D721Med (cell line): ENCODE measurements at places on chromosomes 2 and 18.

DNA sequence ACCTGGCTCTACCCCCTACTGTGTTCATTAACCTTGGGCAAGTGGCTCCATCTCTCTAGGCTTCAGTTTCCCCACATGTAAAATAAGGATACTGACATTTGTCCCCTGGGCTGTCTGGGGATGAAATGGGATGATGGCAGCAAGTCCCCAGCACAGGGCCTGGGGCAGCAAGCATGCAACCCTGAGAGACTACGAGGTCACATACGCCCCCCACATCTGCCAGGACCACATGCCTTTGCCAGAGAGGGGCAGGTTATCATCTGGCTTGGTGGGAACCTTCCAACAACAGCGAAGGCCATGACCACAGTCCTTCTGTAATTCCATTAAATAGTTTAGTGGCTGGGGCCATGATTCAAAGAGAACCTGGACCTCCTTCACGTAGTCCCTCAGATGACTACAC, 145.9 kb upstream of the REV1 start:
- no peak for DNase-seq

DNA sequence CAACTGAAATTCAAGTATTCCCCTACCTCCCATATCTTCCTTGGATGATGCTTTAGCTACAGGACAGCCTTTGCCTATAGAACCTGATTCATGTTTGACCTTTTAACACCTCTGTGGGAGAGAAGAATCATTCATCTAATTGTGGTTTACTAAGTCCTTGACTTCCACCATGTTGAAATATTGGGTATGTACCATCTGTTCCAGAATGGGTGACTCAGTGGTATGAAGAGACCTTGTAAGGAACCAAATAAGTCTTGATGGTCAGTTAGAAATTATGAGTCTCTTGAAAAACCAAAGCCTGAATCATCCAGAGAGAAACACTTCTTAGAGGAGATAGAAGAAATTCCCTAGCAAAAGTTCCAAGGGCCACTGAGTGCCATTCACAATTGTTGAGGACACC, 27.5 kb downstream of the STAMBP start:
- no peak for DNase-seq

- no peak for DNase-seq
These were observed 81.4 kb downstream of the CABYR start for GRCh38 chr18:24220318-24220688.

DNA sequence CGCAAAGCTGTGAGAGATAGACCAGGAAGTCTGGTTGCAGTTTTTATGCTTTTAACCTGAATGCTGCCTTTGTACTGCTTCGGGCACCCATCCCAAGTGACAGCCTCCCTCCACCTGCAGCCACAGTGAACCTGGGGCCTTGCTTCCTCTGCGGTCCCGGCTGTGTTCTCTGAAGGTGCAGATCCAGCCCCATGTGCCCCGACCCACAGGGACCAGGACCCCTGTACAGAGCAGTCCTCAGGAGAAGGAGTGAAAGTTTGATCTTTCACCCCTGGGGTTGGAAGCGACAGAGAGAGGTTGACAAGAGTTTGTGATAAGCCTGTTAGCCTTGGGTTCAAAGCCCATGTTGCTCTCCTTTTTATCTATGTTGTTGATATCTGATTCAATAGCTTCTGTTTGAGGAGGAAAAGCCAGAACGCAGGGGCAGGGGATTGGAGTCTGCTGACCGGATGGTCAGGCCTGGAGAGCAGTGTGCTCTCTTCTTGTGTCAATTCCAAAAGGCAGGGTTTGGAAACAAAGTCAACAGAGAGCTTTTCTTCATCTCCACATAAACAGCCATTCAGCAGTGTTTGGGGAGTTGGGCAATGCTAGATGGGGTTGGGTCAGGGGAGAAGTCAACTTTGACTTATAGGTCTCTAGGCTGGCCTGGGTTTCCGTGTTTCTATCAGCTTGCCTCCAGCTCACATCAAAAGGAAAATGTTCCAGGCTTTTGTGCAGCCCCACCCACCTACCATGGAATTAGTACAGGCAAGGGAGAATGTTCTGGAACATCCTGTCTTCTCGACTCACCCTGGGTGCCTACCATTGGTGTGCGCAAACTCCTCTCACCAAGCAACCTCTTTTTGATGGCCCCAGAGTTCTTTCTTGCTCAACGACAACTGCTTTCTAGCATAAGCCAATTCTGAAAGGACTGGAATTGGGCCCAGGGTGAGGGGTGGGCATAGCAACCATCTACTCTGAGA, 214.9 kb downstream of the ALPK2 start:
- DNase-seq, result no peak

DNA sequence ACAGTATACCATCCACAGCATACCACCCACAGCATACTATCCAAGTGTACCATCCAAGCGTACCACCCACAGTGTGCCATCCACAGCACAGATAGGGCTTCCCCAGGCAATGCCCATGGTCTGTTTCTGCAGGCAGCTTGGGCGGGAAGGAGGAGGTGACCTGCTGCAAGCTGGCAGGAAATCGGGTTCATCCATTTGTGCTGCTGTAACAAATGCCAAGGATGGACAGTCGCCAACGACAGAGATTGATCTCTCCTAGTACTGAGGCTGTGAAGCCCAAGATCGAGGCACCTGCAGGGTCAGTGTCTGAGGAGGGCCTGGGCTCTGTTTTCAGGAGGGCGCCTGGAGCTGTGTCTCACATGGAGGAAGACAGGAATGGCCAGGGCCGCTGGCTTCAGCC, 93.6 kb upstream of the SNTG2 start:
- DNase-seq, result no peak

GRCh38 chr2:63814114-63814513, 27.6 kb upstream of the UGP2 start:
- no peak for DNase-seq

GRCh38 chr18:76130845-76131244, 364.2 kb downstream of the ZNF516 start:
- DNase-seq, result no peak

DNA sequence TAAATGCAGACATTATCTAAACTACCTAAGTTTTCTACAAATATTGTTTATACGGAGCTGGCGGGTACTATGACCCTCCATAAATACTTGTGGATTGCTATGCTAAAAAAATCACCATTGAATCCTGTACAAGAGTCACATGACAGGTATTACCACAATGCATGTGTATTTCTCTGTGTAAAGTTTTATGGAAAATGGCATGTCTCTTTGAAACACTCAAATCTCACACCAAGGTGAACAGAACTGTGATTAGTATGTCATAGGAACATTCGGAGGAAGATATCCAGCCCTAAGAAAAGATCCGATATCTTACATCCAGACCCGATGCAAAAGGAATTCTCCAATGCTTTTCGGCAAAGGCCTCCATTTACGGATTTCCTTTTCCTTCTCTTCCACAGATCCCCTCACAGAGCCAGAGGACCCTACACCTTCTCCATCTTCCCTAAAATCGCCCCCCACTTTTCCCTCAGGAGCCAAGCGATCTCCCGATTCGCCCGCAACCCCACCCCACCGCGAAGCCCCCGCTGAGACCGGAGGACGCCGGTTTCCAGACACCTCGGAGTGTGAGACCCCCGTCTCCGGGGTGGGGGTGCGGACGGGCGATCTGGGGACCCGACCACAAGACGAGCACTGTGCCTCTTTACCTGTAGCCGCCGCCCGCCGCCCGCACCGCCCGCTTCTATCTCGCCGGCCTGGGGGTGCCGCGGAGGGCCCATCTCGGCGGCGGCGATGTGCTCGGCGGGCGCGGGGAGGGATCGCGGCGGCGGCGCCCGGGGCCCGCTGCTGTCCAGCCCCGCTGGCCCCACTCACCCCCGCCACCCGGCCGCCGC, 1.2 kb downstream of the SAP130 start:
- DNase-seq, result no peak

GRCh38 chr18:62037989-62038778, 145.4 kb upstream of the RNF152 start:
- DNase-seq, result no peak

GRCh38 chr2:84880645-84881521, at the start of gene TRABD2A:
Gene TRABD2A, minus strand, starts transcription at chr2:84881084. Its CDS starts 45 bp downstream, at chr2:84881039.
- DNase-seq, result no peak

DNA sequence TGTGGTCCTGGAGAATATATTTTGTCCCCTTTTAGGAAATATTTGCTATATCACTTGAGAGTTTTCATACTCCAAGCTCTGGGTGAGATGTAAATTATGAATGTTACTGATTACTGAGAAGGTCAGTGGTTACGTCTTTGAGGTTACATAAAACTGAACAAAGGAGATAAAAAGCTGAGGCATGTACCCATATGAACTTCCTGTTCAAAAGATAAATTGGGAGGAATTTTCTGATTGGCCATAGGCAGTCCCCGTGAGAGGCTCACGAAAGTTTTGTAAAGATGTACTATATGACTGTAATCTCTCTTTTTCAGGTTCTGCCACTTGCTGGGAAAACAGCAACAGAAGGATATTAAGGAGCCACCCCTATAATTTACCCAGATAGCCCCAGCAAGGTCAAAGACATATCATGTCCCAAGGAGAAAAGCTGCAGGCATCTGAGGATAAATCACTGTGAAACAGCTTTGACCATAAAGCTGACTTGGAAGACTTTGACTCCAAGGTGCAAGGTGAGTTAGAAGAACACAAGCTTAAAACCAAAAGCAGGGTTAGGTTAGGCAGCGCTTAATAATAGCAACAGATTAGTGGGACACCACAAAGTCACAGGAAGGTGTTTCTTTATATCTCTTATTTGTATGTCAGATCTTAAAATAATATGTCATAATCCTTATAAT, 90.4 kb downstream of the OSBPL6 start:
- no peak for DNase-seq
